ENCODE measurements at places on chromosomes 4 and X.

DNA sequence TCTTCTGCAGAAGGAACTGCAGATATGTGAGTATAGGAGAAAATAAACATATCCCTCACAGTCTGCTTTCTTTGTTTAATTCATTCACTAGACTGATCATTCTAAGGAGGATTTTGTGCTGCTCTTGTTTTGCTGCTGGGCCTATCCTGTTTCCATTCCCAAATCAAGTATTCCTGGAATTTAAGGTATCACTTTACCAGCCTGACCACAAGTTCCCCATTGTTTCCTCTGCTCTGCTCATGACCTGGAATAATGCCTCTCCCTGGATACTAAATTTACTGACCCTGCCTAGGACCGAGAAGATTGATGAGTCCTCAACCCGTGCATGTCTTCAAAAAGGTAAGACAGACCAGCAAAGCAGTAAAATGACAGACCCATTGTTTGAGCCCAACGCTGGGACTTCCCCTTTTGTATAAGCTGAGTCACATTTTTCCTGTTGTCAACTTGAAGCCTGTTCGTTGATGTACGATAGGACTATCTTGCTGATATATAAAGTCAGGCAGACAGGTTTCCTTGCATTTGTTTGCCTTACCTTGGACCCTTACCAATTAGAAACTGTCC lies 85.5 kb upstream of the TET2 start:
- DNase-seq: peak; percentile 27

GRCh38 chr4:187172340-187172761 lies 448.7 kb upstream of the FAT1 start:
- no peak for DNase-seq

DNA sequence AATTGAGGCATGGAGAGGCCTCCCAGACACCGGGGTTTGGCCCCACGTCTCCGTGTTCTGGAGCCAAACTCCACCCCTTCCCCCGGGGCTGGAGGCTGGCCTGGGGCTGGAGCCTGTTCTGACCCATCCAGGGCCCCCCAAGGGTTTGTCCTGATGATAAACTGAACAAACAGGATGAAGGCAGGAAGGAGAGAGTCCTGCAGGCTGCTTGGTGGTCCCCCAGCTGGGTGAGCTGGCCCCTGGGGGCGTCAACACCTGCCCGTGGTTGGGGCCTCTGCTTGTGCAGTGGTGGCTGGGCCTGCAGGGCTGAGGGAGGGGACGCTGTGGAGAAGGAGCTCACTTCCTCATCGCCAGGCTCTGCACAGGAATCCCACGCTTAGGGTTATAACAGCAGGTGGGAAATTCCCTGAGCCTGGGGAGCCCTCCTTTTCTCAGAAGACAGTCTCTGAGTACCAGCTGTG lies 2.3 kb downstream of the SH3TC1 start:
- DNase-seq: peak; percentile 50

GRCh38 chr4:17502756-17503155 lies 9.1 kb downstream of the QDPR start:
- DNase-seq: no peak

- no peak for DNase-seq
These were observed 394.7 kb downstream of the GALNTL6 start for GRCh38 chr4:172207886-172208285.

GRCh38 chr4:7015383-7016035 lies 27.7 kb upstream of the TADA2B start:
- no peak for DNase-seq

GRCh38 chrX:19285857-19286256 lies 57.9 kb upstream of the PDHA1 start:
- no peak for DNase-seq

- DNase-seq: peak; percentile 20
These were observed 19.4 kb downstream of the AWAT2 start for GRCh38 chrX:70030301-70030767.

- no peak for DNase-seq
These were observed 300.9 kb upstream of the FAT4 start for GRCh38 chr4:125013891-125014290.

DNA sequence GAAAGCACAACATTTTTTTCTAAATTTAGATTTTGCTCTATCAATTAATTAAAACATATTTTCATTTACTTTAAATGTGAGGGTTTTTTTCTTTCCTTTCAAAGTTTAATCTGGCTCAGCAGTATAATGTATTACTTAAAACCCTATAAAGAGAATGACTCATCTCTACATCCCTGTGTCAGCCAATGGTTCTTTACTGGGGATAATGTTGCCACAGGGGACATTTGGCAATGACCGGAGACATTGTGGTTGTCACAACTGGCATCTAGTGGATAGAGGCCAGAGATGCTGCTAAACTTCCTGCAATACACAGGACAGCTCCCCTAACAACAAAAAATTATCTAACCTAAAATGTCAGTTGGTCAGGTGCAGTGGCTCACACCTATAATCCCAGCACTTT lies 53.8 kb downstream of the SYNPO2 start:
- no peak for DNase-seq

Measured in stimulated activated CD4-positive, alpha-beta T cell treated with anti-CD3 and anti-CD28 coated beads, Interleukin-2, amount 100 ng/mL, for 24 hours (primary cell).